Naive B cell (primary cell): ENCODE measurements at places on chromosomes 7 and 10. TPM values are rescaled to one million over a fixed set of nuclear protein-coding genes. Genes with fewer than 3 reads are reported as not detected.
A peak's percentile ranks its signal among the peaks of the same experiment; 100 is the strongest.

DNA sequence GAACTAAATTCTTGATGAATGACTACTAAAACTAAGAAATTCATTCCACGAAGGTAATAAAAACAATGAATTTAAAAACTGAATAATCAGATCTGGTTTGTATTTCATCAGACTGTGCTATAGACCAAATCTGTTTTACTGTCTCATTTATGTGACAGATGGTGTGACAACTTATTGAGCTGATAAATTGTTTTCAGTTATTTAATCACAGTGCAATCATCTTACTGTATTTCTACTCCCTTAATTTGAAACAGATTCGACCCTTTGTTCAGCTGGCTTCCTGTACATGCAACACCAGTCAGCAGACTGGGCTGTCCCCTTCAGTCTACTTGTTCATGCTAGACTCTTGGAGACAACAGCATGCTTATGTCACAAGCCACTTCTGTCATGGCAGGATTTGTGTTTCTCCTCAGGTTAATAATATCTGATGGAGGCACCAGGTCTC, 150.9 kb downstream of the MBL2 start:
- DNase-seq = no peak

- no peak for DNase-seq
Measured at GRCh38 chr10:131431533-131431932, 120.0 kb upstream of the TCERG1L start.

Gene BTBD16
- polyA plus RNA-seq = not detected

DNA sequence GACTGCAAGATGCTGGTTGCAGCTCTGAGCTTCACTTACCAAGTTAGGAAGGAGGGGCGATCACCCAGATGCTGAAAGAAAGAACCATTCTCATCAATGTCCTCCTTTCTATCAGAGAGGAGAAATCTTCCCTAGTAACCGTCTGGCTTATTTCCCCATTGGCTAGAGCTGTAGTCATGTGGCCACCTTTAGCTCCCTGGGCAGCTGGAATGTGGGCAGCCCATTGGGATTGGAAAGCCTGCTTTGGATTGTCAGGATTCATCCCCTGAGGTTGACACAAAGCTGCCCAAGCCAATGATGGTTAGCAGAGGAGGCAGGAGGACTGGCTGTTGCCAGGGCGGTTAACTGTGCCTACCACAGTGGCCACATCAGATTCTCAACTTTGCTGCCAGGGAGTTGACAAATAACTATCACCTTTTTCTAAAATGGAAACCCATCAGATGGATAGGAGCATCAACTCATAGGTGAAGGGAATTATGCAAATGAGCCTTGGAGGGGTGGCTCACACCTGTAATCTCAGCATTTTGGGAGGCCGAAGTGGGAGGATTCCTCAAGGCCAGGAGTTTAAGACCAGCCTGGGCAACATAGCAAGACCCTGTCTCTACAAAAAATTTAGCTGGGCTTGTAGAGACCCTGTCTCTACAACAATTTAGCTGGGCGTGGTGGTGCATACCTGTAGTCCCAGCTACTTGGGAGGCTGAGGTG, 206.4 kb upstream of the GALNT17 start:
- no peak for DNase-seq

DNA sequence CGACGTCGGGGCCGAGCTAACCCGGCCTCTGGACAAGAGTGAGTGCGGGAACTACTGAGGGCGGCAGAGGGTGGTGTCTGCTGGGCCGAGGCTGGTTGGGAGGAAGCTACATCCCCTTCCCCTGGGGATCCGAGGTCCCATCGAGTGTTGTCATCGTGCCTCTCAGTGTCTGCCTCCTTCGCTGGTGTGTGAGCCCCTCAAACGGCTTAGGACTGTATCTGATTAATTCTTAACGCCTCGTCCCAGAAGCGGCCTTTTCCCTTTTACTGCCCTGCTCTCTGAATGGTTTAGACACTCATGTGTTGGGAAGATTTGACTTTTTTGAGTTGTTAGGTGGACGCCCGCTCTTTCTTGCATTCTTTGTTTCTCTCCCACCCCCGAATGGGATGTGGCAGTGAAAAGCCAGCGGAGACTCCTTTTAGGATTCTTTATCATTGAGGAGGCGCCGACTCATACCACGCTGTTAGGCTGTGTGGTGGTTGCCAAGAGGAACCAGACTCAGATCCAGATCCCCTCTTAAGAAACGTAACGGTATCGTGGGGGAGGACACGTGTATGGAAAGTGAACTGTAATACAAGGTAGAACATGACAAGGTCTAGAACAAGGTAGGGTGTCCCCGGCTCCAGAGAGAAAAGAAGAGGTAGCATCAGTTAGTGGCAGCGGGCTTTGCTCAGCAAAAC, 631 bp downstream of the SUPV3L1 start:
- no peak for DNase-seq

- peak; percentile 1 for DNase-seq
Measured at GRCh38 chr10:5283305-5284158, 81.2 kb upstream of the UCN3 start.

DNA sequence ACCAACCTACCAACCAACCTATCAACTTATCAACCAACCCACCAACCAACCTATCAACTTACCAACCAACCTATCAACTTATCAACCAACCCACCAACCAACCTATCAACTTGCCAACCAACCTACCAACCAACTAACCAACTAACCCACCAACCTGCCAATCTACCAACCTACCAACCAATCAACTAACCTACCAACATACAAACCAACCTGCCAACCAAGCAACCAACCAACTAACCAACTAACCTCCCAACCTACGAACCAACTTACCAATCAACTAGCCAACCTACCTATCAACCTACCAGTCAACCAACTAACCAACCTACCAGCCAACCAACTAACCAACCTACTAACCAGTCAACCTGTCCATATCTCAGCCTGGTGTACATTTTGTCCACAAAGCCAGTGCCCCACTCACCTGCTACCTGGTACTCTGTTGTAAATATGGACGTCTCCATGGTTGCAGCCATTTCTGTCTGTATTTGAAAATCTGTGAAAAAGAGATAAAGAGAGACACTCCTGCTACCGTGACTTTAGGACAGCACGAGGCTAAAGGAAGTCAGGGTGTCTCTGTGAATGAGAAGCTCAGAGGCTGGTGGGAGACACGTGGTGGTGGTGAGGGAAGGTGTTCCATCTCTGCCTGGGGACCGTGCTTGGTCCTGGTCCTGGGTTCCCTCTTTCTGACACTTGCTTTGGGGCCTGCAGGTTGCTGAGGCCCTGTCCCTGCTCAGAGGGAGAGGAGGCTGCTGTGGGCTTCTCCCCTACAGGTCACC, 41.9 kb upstream of the IL15RA start:
- no peak for DNase-seq
